ENCODE measurements at places on chromosomes 7 and 10. TPM values are rescaled to one million over a fixed set of nuclear protein-coding genes. Genes with fewer than 3 reads are reported as not detected.
A peak's percentile ranks its signal among the peaks of the same experiment; 100 is the strongest.

DNA sequence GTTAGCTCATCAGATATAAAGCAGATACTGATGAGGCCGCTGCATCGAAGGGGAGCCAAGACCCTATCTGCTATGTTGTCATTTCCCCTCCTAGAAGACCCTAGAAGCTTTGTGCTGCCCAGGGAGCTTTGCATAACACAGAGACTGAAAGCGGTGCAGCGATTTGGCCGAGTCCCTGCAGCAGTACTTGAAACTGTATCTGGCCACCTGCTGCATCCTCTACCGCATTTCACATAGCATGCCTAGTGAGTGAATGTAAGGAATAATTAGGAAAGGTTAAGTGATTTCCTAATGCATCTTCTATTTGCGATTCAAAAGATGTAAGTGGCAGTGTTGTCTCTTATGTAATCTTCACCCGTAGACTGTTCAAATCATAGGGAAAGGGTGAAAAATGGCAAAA lies 106.7 kb downstream of the LRMDA start:
- no peaks in the 10 kb centered on the region for H3K36me3 ChIP-seq
- H3K27ac ChIP-seq, result no peak overlapping the region
- DNase-seq, result no peak
- no peaks in the 10 kb centered on the region for H3K27me3 ChIP-seq
- peaks cover 11% of the 10 kb centered on the region for H3K4me1 ChIP-seq
- H3K4me3 ChIP-seq, result no peak overlapping the region

GRCh38 chr7:106812027-106812643 lies 52.9 kb upstream of the PIK3CG start:
- DNase-seq, result peak; percentile 51
- no peak overlapping the region for H3K27ac ChIP-seq
- no peaks in the 10 kb centered on the region for H3K27me3 ChIP-seq
- no peak overlapping the region for H3K4me3 ChIP-seq
- no peaks in the 10 kb centered on the region for H3K4me1 ChIP-seq

- H3K36me3 ChIP-seq, result no peaks in the 10 kb centered on the region
- H3K4me1 ChIP-seq, result no peaks in the 10 kb centered on the region
- no peaks in the 10 kb centered on the region for H3K27me3 ChIP-seq
- no peak overlapping the region for H3K27ac ChIP-seq
Observed at GRCh38 chr10:63561341-63561740, 40.1 kb downstream of the REEP3 start.

DNA sequence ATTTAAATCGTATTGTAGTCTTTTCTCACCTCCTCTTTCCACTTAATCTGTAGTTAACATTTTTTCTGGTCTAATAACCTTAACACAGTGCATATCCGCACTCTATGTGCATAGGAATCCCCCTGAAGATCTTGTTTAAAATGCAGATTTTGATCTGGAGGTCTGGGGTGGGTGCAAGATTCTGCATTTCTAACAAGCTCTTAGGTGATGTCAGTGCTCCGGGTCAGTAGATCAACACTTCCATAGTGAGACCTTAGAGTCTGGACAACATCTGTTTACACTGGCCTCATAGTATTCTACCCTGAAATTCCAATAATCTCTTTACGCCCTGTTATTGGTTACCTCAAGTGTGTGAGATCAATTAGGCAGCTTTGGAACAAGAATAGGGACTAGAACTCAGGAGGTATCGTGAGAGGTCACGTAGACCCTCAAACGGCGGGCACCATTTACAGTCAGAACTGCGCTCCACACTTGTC lies 434 bp upstream of the PLEKHA8 start:
- peaks cover 10% of the 10 kb centered on the region for H3K4me1 ChIP-seq
- no peaks in the 10 kb centered on the region for H3K27me3 ChIP-seq
- H3K4me3 ChIP-seq, result peak overlapping the region; percentile 65

- H3K27ac ChIP-seq, result no peak overlapping the region
- H3K27me3 ChIP-seq, result no peaks in the 10 kb centered on the region
- no peak for DNase-seq
- H3K36me3 ChIP-seq, result no peaks in the 10 kb centered on the region
- no peaks in the 10 kb centered on the region for H3K4me1 ChIP-seq
Observed at GRCh38 chr7:54260941-54261371, 281.2 kb upstream of the VSTM2A start.

GRCh38 chr7:132433301-132433700 lies 143.0 kb downstream of the PLXNA4 start:
- H3K36me3 ChIP-seq, result no peaks in the 10 kb centered on the region
- peaks cover 10% of the 10 kb centered on the region for H3K27me3 ChIP-seq
- no peak overlapping the region for H3K27ac ChIP-seq
- no peak for DNase-seq
- peaks cover 3% of the 10 kb centered on the region for H3K4me1 ChIP-seq
- no peak overlapping the region for H3K4me3 ChIP-seq

DNA sequence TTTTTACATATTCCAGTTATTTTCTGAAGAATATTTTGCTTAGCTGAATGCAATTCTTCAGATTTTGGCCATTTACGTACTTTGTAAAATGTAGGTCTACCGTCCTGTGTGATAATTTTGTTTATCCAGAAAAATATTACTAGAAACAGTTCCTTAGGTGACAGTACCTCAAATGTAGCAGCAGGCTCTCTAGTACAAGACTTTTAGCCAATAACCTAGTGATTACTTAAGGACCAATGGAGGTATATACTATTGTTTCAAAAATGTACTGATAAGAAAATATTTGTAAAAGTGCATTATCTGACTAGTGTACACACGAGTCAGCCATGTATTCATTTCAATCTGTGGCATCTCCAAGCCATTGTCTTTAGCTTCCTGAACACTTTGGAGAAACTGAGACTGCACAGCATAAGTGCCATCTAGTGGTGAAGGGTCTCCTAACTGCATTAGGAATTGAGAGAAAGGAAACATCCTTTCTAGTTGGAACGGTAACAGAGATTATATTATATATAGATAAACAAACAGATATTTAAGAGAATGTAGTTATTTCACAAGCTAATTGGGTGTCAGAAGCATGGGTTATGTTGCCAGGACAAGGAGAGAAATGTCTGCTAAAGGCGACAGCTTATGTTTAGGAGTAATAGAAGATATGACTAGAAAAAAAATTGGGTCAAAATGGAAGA lies 23.7 kb downstream of the RTKN2 start:
- no peak overlapping the region for H3K27ac ChIP-seq
- no peak overlapping the region for H3K4me3 ChIP-seq
- no peaks in the 10 kb centered on the region for H3K36me3 ChIP-seq
- no peaks in the 10 kb centered on the region for H3K27me3 ChIP-seq

DNA sequence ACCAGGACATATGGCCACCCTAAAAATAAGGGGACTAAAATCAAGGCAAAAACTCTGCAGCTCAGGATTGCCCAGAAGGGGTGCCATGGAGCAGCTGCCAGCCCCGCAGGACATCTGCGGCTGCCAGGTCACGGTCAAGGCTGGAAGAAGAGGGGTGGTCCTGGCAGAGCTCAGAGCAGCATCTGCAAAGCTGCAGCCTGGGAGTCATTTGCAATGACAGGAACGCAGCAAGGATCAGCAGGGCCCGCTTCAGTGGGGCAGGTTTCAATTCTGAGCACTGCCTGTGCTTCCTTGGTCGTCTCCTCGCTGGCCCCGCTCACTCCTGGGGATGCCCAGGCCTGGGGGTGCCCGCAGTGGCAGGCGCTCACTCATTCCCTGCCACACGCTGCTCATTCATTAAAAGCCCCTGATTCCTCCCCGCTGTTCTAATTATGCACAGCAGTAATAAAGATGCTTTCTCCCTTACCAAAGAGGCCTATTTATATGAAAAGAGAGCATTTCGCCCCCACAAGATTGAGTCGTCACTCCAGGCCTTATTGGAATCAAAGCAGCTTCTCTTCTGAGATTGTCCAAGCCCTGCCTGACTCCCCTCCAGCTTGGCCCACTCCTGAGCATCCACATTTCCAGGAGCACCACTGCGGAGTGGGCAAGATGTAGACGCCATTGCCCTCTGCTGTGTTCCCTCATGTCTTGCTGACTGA lies 4.6 kb downstream of the HSPA12A start:
- peaks cover 17% of the 10 kb centered on the region for H3K27me3 ChIP-seq
- no peak overlapping the region for H3K27ac ChIP-seq
- H3K4me1 ChIP-seq, result peaks cover 16% of the 10 kb centered on the region
- no peaks in the 10 kb centered on the region for H3K36me3 ChIP-seq
- DNase-seq, result peak; percentile 23

- no peak overlapping the region for H3K27ac ChIP-seq
- no peaks in the 10 kb centered on the region for H3K4me1 ChIP-seq
- H3K4me3 ChIP-seq, result no peak overlapping the region
- no peak for DNase-seq
Observed at GRCh38 chr10:29295813-29296212, 6.9 kb downstream of the LYZL1 start.

- no peaks in the 10 kb centered on the region for H3K4me1 ChIP-seq
- no peak overlapping the region for H3K27ac ChIP-seq
- H3K36me3 ChIP-seq, result peaks cover 3% of the 10 kb centered on the region
- no peak for DNase-seq
- no peak overlapping the region for H3K4me3 ChIP-seq
Observed at GRCh38 chr10:114975091-114975490, 37.1 kb downstream of the TRUB1 start.

The ZCWPW1 gene
- 5.2 TPM for total RNA-seq

The CDH23 gene
- total RNA-seq, result 4.2 TPM

GRCh38 chr10:62442894-62443669 lies 68.9 kb downstream of the ZNF365 start:
- H3K27ac ChIP-seq, result no peak overlapping the region
- H3K4me1 ChIP-seq, result no peaks in the 10 kb centered on the region
- H3K4me3 ChIP-seq, result no peak overlapping the region
- no peaks in the 10 kb centered on the region for H3K27me3 ChIP-seq
- DNase-seq, result no peak
- H3K36me3 ChIP-seq, result no peaks in the 10 kb centered on the region

GRCh38 chr7:24907311-24907886 lies 72.6 kb downstream of the OSBPL3 start:
- no peaks in the 10 kb centered on the region for H3K36me3 ChIP-seq
- no peak overlapping the region for H3K4me3 ChIP-seq
- H3K27ac ChIP-seq, result no peak overlapping the region
- peaks cover 4% of the 10 kb centered on the region for H3K4me1 ChIP-seq

- H3K27me3 ChIP-seq, result no peaks in the 10 kb centered on the region
- no peaks in the 10 kb centered on the region for H3K4me1 ChIP-seq
- DNase-seq, result peak; percentile 81
Observed at GRCh38 chr7:13551503-13551902, 438.0 kb downstream of the ETV1 start.

All from muscle of leg (tissue), 16 donors.